Umbilical cord (tissue), 2 donors: ENCODE measurements at places on chromosomes 16 and 17.

- DNase-seq: no peak
These were observed 6.2 kb upstream of the ELAC2 start for GRCh38 chr17:13024016-13024415.

- DNase-seq: no peak
These were observed 3.1 kb upstream of the USP7 start for GRCh38 chr16:8966817-8967131.

- DNase-seq: no peak
These were observed 103.3 kb downstream of the ABCC6 start for GRCh38 chr16:16120044-16120381.

DNA sequence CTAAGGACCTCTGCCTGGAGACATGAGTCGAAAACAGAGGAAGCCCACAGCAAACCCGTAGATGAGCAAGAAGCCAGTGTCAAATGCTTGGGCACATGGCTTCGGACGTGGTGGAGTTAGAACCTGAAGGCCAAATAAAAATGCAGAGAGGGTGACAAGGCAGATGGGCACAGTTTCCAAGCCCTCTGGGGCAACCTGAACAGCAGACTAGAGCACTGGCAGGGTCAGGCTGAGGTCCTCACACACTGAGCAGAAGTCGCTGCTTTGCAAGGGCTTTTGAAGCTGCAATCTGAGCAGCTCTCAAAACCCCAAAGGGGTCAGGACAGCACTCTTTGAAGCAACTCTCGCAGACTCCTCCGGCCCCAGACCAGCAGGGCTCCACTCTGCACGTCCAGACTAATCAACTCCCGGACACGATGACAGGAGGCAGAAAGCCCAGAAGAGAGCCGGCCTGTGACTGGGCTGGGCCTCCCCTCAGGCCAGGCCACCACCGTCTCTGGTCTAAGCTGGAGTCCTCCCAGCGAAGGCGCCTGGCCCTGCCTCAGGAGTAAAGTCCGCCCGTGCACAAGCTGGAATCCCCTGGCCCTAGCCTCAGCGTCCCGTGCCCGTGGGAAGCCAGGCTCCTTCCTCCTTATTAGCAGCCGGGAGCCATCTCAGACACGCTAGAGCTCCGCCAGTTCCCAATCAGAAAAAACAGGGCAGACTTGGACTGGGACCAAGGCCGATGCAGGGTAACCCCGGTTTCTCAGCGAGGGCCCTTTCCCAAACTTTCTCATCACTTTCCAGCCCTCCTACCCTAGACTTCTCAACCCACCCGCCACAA lies 924 bp downstream of the SMARCD2 start:
- peak; percentile 66 for DNase-seq

DNA sequence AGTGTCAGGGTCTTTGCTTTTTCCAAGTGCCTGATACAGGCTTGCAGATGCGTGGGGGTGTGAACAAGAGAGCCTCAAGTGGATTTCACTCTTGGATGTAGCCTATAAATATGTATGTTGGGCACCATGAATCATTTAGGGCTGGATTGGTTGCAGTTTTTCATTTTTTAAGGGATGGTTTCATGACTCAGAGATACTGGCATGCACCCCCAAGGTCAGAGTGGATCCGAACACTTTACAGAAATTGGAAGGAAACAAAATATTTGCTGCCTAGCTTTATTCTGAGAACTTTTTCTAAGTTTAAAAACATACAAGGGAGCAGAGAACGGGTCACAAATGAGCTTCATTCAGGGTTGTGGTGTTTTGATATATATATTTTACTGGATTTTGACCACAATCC lies 436.8 kb upstream of the ERCC4 start:
- no peak for DNase-seq

DNA sequence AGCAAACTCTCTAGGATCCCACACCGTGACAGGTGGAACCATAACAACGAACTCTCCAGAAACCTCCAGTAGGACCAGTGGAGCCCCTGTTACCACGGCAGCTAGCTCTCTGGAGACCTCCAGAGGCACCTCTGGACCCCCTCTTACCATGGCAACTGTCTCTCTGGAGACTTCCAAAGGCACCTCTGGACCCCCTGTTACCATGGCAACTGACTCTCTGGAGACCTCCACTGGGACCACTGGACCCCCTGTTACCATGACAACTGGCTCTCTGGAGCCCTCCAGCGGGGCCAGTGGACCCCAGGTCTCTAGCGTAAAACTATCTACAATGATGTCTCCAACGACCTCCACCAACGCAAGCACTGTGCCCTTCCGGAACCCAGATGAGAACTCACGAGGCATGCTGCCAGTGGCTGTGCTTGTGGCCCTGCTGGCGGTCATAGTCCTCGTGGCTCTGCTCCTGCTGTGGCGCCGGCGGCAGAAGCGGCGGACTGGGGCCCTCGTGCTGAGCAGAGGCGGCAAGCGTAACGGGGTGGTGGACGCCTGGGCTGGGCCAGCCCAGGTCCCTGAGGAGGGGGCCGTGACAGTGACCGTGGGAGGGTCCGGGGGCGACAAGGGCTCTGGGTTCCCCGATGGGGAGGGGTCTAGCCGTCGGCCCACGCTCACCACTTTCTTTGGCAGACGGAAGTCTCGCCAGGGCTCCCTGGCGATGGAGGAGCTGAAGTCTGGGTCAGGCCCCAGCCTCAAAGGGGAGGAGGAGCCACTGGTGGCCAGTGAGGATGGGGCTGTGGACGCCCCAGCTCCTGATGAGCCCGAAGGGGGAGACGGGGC lies 1.3 kb downstream of the SPN start:
- DNase-seq: no peak

GRCh38 chr16:77868478-77868877 lies 80.1 kb downstream of the VAT1L start:
- no peak for DNase-seq

DNA sequence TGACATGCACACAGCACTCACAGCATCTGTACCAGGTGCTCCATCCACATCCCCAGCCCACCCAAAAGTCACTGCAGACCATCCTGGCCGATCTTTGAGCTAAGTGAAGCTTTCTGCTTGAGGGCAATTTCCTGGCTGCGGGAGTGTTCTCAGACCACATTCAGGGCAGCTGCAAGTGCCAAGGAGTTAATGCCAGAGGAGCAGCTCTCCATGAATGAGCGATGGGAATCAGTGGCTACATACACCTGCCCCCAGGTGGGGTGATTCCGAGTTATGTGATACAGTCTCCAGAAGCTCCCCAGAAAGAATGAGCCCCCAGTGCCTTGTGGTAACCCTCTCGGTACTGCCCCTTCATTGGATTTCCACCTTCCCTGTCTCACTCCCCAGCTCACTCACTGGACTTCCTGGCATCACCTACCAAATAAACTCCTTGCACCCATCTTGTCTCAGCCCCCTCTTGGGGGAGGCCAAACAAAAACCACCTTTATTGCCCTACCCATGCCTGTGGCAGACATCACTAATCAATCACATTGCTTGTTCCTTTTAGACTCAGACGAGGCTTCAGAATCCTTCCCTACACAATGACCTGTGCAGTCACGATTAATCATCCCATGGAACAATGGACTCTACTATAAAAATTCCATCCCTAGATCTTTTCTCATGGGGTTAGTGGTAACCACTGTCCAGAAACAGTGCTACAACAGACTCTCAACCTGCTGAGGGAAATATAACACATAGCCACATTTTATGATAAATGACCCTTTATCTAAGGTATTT lies 121.1 kb downstream of the IRX5 start:
- DNase-seq: no peak

- no peak for DNase-seq
These were observed 13.6 kb downstream of the SCGB1C2 start for GRCh38 chr17:151004-151403.

DNA sequence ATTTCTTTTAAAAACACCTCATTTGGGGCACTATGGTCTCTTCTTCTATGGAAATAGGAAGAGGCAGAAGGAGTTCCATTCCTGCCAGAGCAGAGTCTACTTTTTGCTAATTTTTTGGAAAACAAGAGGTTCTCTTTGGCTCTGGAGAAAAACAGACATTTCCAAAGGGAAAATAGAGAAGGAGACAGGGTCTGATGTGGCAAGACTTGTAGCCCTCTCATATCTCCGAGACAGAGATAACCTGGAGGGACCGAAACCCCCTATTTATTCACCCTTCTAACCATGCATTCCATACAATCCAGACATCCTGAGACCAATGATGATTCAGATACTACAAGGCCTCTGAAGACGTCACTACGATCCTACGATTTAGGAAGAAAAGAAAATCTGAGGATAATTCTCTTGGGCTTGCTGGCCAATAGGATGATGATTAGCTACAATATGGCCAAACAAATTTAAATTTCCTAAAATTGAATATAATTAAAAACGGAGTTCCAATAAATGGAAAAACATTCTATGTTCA lies 70.2 kb downstream of the HIC1 start:
- DNase-seq: no peak

- no peak for DNase-seq
These were observed 585.5 kb upstream of the SOX9 start for GRCh38 chr17:71535321-71535720.

DNA sequence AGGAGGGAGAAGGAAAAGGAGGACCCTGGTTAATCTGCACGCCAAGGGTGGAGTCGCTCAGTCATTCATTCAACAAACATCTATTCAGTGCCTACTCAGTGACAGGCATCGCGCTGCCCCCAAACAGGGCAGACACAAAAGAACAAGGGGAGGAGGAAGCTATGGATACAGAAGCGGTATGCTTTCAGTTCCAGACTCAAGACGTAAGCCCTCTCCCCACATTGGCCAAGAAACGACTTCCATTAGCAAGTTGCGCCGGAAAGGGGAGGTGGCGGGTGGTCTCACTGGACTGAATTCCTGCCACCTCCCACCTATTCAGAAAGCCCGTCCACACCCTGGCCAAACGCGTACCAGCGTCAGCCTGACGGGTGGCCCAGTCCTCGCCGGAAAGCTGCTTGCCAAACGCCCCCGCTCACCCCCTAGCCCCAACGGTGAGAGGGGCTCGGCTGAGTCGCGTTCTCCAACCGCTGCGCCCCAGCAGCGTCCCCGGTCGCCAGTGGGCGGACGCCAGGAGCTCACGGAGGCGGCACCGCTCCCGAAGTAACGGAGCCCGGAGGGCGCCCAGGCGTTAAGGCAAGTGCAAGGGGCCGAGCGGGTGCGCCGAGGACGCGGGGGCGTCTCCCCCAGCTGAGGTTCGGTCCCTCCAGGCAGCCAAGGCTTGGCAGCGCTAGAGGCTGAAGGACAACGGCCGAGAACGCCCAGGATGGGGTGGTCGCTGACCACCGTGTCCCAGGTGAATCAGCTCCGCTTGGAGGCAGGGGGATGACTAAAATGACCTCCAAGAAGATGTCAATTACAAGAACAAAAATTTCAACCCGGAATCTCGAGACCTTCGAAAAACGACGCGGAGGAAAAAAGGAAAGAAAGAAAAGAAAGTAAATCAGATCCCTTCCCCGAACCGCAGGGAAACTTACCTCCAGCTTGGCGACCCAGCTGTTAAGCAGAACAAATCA lies 470.7 kb downstream of the SOX9 start:
- no peak for DNase-seq

GRCh38 chr17:79677646-79678045 lies 53.1 kb upstream of the ENPP7 start:
- no peak for DNase-seq

DNA sequence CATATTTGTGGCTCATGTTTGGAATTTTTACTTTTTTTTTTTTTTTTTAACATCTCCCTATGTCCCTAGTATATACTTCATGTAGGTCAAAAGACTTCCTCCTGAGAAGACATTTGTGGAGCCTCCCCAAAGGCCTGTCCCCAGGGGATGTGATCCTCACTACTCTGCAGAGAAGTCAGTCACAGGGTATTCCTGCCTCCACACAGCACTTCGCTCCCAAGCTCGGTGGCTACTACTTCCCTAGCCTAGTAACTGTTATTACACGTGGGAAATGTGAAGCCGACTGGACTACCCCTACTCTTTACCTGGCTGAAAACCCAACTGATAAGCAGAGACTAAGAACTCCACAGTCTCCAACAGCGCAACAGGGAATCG lies 116.8 kb downstream of the HIC1 start:
- no peak for DNase-seq

DNA sequence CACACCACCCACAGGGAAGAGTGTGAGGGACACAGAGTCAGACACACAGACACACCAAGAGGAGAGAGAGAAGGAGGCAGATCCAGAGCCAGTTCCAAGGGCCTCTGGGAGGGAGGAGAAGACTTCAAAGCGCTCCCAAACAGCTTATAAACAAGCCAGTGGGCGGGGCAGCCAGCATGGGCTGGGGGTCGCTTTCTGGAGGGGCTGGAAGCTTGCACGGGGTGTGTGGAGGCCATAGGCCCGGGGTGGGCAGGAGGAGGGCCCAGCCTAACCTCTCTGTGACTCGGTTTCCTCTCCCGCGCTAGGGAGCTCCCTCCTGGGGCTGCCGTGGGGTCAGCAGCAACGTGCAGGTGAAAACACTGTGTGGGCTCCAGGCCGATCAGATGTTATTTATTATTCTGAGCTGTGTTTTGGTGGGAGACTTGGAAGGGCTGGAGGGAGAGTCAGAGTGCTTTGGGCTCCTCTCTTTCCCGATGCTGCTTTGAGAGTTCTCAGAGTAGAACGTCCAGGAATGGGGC lies 2.5 kb upstream of the WFIKKN2 start:
- DNase-seq: peak; percentile 37
